ENCODE measurements at places on chromosomes 13 and 19.

- H3K4me1 ChIP-seq, result peaks cover 31% of the 10 kb centered on the region
- H3K27ac ChIP-seq, result peak within 1 kb of the TSS; percentile 93
- DNase-seq, result peak; percentile 96
- peaks cover 38% of the 10 kb centered on the region for H3K36me3 ChIP-seq
- no peaks in the 10 kb centered on the region for H3K27me3 ChIP-seq
Measured at GRCh38 chr19:36115453-36116343, at the start of gene TBCB. Gene TBCB, plus strand, starts transcription at chr19:36115468. Its CDS starts 93 bp downstream, at chr19:36115561.

GRCh38 chr19:32519023-32519422 is 62.0 kb upstream of the PDCD5 start:
- no peaks in the 10 kb centered on the region for H3K36me3 ChIP-seq
- H3K4me3 ChIP-seq, result no peak overlapping the region
- no peaks in the 10 kb centered on the region for H3K27me3 ChIP-seq
- H3K4me1 ChIP-seq, result peaks cover 22% of the 10 kb centered on the region

- no peaks in the 10 kb centered on the region for H3K4me1 ChIP-seq
- H3K36me3 ChIP-seq, result no peaks in the 10 kb centered on the region
- H3K27me3 ChIP-seq, result peaks cover 23% of the 10 kb centered on the region
- H3K27ac ChIP-seq, result no peak overlapping the region
- H3K4me3 ChIP-seq, result no peak overlapping the region
- DNase-seq, result no peak
Measured at GRCh38 chr13:102693250-102693649, 1.6 kb downstream of the METTL21C start.

GRCh38 chr19:50842130-50842529 is 8.8 kb upstream of the KLK15 start:
- H3K27ac ChIP-seq, result no peak overlapping the region
- DNase-seq, result no peak
- no peaks in the 10 kb centered on the region for H3K36me3 ChIP-seq
- H3K27me3 ChIP-seq, result peaks cover 33% of the 10 kb centered on the region
- H3K4me1 ChIP-seq, result no peaks in the 10 kb centered on the region

DNA sequence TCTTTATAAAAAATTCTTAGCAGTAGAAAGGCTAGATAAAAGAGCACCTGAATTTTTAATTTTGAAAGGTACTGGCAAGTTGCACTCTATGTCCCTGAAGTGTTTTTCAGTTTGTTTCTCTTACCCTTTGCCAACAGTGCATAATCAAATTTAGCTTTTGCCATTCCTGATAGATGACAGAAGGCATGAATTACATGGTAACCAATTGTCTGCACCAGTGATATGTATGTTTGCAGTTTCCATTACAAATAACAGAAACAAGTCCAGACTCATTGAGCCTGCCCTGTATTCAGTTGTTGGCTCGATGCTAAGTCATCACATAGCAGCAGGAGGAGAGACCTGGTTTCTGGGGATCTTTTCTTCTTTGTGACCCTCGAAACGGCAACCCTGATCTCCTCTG is 309.8 kb downstream of the DNAJC15 start:
- no peaks in the 10 kb centered on the region for H3K4me1 ChIP-seq

Measured in activated CD4-positive, alpha-beta T cell treated with anti-CD3 and anti-CD28 coated beads for 36 hours (primary cell).